Aorta (tissue), 5 donors: ENCODE measurements at places on chromosomes 4 and X. TPM values are rescaled to one million over a fixed set of nuclear protein-coding genes. Genes with fewer than 3 reads are reported as not detected.

DNA sequence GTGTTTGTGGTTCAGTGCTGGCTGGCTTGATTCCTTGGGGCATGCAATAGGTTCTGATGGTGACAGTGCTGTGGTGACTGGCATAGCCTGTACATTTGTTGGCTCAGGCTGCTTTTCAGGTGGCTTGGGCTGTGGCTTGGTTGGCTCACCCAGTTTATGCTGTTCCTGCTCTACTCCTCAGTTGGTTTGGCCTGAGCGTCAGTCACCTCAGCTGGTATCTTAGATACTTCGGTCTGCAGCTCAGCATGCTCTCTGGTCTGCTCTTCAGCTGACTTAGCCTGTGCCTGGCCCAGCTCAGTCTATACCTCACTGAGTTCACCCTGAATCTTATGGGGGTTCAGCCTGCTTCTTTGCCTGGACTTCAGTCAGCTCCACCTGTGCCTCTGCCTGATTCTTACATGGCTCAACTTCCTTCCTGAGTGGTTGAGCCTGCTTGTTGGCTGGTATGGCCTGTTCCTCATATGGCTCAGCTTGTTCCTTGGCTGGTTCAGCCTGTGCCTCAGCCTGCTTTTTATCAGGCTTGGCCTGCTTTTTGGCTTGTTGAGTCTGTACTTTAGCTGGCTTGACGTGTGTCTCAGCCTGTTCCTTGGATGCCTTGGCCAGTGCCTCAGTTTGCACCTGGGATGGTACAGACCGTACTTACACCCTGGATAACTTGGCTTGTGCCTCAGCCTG is 170.6 kb downstream of the MSN start:
- DNase-seq, result no peak

DNA sequence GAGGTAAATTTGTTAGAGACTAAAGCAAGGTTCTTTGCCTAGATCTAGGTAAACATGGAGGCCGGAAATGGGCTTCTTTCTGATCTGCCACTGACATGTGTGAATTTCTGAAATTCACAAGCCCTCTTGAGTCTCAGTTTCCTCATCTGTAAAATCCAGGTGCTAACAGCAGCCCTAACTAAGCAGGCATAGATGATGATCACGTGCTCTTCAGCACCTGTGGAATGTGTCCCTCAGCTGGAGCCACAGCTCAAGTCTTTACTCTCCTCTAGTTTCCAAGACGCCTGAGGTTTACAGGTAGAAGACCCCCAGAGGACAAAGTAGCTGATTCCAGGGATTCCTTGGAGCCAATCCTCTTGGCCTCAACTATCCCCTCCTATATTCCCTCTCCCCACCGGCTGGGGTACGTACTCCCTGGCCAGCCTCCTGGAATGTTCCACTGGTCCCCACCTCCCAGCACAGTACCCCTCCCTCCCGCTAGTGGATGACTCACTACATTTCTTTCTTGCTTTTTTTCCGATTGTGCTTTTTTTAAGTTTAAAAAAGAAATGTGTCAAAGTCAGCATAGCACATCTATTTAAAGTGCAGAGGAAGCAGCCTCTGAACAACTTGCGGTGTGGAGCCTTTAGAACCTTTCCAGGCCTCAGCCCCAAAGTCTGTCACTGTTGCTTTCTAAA is 98.4 kb downstream of the PHKA2 start:
- DNase-seq, result no peak

GRCh38 chr4:41267997-41268396 is 11.3 kb downstream of the UCHL1 start:
- no peak for DNase-seq

DNA sequence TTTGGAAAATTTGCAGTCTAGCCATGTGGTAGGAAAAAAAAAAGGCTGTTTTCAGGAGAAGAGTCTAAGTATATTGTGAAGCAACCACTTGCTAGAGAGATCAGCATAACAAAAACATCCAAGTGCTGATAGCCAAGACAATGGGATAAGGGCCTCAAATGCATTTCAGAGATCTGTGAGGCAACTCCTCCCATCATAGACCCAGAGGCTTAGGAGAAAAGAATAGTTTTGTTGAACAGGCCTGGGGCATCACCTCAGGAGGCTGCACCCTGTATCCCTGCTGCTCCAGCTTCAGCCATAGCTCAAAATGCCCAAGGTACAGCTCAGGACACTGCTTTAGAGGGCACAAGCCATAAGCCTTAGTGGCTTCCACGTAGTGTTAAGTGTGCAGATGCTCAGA is 13.6 kb upstream of the GPR174 start:
- no peak for DNase-seq

- no peak for DNase-seq
These were observed 166.0 kb downstream of the FHIP1A start for GRCh38 chr4:151574968-151575367.

GRCh38 chr4:25834411-25835107 is 28.2 kb downstream of the SEL1L3 start:
- DNase-seq, result no peak

- no peak for DNase-seq
These were observed 43.7 kb downstream of the NLGN4X start for GRCh38 chrX:6184900-6185515.

DNA sequence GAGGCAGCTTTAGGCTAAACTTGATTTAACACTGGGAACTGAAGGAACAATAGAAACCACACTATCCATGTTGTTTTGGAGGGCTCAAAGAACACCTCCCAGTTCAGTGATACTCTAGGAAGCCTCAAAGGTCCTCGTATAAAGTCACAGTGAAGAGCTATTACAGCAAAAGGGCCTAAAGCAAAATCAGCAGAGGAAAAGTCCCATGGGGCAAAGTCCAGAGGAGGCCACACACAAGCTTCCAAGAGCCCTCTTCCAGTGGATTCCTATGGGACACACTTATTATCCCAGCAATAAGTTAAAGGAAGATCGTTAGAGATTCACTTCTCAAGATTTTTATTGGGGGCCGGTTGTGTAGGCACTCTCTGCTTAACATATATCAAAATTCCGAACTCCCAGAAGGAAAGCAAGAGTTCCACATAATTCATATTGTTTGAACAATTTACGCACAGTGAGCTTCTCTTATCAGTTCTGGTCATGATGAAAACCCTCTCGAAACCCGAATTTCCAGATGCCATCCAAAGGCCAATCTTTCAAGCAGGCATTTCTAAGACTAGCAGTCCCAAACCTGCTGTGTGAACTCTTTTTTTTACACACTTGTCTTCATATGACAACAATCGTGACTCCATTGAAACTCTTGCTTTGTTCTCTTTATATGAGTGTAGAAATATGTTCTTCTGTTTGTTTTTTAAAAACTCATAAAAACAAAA is 53.7 kb downstream of the ANXA5 start:
- no peak for DNase-seq

DNA sequence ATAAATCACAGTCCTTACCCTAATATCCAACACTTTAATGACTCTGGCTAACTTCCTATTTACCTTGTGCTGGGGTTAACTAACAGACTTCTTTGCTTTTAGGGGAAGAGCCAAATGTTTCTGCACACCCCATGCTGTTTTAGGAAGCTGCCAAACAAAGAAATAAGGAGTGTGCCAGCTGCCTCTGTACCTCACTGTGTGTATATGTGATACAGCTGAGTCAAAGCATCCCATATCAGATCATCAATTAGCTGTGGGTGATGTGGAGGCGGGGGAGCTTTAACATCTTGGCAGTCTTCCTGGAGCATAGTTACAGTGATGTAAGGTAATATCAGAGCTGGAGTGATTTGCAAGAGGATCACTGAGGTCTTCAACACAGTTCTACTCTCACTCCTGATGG is 95.4 kb downstream of the COL25A1 start:
- no peak for DNase-seq

- no peak for DNase-seq
These were observed 200.4 kb downstream of the ADGRL3 start for GRCh38 chr4:61400439-61401038.

GRCh38 chr4:108619372-108620100 is 840 bp upstream of the RPL34 start:
- no peak for DNase-seq

GRCh38 chrX:120251471-120252011 is 929 bp downstream of the ZBTB33 start:
- peak; percentile 67 for DNase-seq

GRCh38 chrX:111376486-111376885 is 35.5 kb downstream of the DCX start:
- DNase-seq, result no peak

GRCh38 chr4:89904524-89904923 is 9.9 kb downstream of the MMRN1 start:
- no peak for DNase-seq

DNA sequence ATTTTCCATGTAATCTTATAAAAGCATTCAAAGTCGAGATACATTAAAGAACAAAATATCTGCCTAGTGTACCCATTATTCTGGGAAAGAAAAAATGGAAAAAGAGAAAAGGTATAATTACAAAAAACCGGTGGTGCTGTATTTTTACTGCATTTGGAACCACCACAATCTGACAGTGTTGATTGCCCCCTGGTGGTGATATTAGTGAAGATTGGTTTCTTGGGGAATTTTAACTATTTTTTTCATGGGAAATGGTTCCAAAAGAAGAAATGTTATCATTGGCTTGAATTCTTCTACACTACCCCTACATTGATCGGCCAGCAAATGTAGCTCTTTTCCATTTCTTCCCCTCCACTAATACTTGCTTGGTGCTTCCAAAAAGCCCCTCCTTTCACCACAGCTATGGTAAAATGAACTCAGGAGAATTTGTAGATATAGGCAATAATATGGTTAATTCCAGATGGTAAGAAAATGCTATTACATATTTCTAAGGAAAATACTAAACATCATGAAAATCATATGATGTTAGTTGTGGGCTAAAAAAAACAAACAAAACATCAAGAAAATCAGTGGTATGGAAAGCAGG is 50.0 kb downstream of the COX18 start:
- no peak for DNase-seq

DNA sequence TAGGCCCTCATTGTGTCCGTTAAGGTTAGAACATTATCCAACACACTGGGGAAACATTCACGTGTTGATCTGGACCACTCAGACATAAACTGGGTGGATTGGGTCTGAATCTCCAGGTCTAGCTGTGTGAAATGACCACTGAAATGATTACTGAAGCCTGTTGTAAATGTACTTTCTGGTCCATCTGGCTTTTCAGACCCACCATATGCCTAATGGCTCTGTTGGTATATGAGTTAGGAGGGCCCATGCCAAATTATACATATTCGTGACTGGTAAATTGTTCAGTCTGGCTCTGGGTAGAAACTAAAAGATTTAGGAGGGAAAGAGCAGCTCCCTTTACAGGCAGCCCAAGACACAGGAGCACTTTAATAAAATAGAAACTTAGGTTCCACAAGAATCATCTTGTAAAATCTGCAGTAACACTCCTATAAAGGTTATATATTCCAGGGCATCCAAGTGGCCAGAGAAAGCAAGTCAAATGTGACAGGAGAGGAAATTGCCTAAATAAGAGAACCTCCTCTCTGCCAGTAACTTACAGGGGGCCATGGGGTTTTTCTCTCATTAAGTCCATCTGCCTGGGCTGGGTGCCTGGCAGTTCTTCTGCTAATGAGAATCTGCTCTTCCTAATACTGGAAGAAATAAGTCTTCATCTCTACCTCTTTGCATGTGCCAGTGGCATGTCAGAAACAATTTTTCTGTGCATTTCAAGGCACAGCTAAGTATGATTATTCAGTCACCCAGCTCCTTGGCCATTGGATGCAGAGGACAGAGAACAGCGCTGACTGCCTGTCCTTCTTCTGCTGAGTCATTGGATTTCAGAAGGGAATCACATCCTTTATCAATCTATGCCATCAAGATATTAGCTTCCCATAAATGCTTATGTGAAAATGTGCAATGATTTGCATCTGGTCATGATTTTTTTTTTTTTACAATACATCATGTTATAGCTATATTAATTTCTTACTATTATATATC is 112.6 kb downstream of the GLRA2 start:
- DNase-seq, result no peak

DNA sequence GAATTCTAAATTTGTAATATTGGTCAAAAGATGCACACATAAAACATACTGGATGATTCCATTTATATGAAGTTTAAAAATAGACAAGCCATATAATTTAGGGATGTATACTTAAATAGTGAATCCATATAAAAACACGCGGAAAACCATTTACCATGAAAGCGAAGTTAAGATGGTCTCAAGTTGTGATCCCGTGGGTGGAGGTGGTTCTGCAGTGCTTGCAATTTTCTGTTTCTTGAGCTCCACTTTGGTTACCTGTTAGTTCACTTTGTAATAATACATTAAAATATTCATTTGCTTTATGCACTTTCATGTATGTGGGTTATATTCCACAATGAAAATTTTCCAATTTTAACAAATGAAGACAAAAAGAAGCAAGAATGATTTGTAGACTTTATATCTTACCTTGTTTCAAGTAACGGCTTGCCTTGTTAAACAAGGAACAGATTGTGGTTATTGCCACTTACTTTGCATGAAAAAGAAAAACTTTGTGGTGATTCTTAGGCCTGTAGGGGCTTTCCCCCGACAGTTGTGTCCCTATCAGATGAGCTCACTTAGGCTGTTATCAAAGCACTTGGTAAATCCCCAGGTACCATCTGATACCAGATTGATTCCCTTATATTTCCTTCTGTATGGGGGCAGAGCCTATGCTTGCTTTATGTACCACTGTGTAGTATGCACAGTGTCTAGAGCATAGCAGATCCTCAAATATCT is 12.2 kb downstream of the UCP1 start:
- no peak for DNase-seq

GRCh38 chr4:184402239-184402638 is 72.1 kb downstream of the IRF2 start:
- DNase-seq, result no peak

The IL2RG gene
- 4.4 TPM for total RNA-seq

The P2RY4 gene
- 1.2 TPM for total RNA-seq

The TMPRSS11A gene
- not detected for total RNA-seq

The TMPRSS11F gene
- total RNA-seq, result not detected

The NFKB1 gene
- total RNA-seq, result 48.4 TPM

The BMP2K gene
- 34.4 TPM for total RNA-seq

The LRAT gene
- total RNA-seq, result not detected

The KLB gene
- not detected for total RNA-seq

The GJB1 gene
- not detected for total RNA-seq

The CXCL9 gene
- total RNA-seq, result 1.6 TPM
